ENCODE measurements at places on chromosomes 2 and 18.

GRCh38 chr2:190446750-190447516, 38.8 kb downstream of the MFSD6 start:
- DNase-seq: no peak

- DNase-seq: no peak
These were observed 12.6 kb downstream of the GNLY start for GRCh38 chr2:85706599-85707296.

DNA sequence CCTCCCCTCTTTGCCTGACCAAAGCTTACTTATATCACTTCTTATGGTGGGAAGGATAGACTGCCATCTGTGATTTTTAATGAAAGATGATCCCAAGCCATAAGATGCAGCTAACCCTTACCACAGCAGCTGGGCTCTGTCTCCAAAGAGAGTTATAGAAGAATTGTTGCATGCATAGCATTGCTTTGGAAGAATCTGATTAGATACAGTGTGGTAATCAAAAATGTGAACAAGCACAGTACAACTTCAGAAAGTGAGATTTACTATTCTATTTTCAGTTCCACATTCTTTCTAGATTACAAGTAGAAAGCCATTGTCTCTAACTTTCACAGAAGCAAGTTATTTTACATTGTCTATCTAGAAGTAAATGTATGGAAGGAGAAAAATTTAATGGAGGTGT, 129.0 kb upstream of the ACVR2A start:
- no peak for DNase-seq

DNA sequence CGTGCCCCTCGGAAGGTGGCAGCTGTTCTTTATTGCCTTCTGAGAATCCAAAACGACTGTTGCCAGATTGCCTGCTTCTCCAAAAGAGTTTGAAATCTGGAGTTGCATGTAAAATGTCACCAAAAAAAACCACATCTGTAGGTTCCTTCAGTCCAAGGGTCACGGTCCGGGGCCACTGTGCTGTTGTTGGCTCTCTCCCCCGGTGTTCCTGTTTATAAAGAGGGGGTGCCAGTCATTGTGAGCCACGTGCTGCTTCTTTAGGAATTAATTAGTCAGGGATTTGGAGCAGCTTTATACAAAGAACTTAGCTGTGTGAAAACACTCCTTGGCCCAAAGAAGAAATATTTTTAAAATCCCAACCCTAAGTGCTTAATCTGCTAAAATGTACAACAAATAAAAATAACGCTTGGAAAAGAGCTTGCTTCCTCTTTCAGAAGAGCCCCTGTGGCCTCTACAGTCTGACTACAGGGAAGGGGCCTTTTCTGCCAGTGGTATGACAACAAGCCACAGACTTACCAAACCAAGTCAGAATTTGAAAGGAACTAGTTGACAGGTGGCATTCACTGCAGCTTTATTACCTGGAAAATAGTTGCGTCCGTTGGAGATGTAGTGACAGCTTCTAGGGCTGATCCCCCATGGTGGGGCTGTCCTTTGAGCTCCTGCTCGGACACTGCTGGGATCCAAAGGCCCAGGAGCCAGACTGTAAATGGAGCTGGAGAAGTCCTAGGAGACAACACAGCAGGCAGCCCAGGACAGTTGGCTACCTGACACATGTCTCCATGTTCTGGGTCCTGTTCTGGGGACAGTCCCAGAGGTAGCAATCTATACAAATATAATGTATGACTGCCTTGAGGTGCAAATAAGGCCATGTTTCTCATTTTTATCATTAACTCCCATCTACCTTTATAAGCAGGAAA, 84.5 kb upstream of the SLC1A4 start:
- no peak for DNase-seq

GRCh38 chr2:85769236-85769982, 15.6 kb downstream of the ATOH8 start:
- no peak for DNase-seq

DNA sequence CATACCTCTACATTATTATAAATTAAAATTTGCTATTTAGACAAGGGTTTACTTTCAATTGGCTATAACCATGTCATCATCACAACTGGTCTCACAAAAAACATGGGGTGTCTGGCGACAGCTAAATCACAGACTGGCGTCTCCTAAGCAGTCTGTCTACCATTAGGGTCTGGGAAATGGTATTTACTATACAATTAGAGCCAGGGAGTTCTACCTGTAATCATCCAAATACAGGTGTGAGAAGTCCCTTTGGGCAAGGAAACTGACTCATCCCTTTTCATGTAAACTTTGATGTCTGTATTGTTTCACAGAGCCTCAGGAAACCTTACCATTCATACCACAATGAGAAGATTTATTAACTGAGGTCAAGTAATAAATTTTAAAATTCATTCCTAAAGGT, 126.7 kb downstream of the OLA1 start:
- no peak for DNase-seq

DNA sequence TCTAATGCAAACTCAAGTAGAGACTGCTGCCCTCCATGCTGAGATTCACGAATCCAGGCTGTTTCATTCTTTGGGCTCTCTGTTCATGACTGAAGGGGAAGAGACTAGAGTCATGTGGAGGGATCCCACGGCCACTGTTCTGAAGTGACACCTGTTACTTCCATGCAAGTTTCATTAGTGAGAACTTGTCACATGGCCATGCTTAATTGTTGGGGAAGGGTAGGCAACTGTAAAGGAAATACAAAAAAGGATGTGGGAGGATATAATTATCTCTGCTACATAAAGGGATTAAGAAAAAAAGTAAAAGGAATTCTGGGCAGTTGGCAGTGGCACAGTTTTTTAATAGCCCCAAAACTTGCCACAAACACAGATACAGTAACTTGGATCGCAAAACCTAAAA, 28.0 kb upstream of the PSME4 start:
- DNase-seq: no peak

DNA sequence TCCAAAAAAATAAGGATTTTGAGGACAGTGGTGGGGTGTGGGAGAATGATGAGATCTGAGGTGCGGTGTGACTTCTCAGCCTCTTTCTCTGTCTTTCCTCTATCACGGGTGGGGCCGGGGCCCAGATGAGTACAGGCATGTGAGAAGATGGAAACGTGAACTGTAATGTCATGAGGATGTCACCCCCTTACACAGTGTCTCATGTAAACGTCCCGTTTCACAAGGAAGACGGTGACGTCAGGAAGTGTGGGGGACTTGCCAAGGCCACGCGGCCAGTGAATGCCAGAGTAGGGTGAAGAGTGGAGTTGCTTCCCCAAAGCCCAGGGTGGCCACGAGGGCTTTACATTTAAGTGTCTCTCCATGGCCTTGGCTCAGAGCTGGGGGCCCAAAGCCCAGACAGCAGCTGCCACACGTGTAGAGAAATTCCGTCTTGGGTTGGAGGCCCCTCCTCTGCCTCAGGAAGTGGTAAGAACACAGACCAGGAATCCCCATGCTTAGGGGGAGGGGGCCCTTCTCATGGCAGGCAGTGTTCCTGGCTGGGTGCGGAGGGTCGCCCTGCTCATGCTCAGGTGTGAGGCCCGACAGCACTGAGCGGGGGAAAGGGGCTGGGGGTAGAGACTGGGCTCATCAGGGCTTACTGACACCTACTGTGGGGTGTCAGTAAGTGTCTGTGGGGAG, 80.9 kb upstream of the SMAD7 start:
- no peak for DNase-seq

DNA sequence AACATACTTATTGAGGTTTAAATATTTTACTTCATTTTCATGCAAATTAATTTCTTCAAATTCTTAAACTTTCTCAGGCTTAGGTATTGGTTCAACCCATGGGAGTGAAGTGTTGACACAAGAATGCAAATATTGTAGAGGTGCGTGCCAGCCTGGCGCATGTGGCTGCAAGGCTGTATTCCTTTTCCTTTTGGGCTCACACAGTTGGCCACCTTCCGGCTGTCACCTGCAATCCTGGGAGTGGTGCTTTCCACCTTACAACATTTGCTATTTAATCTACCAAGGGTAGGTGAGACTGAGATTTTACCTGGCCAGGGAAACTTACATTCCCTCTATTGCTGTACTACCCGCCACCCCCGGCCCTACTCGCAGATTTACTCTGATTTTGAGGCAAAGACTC, 141.1 kb downstream of the DCC start:
- no peak for DNase-seq

DNA sequence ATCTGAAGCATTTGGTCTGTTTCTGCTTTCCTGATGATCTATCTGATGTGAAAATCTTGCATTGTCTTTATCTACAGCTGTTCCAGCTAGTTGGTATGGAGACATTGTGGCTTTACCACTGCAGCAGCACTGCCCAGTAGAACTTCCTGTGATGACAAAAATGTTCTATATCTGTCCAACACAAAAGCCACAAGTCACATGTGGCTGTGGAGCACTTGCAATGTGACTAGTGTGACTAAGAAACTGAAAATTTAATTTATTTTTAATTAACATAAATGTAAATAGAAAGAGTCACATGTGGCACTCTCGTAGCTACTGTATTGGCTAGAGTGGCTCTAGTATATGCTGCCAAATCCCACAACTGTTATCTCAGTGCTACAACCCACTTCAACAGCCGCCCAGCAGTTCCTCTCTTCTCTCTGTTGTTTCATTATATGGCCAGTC, 425.7 kb downstream of the SETBP1 start:
- no peak for DNase-seq

DNA sequence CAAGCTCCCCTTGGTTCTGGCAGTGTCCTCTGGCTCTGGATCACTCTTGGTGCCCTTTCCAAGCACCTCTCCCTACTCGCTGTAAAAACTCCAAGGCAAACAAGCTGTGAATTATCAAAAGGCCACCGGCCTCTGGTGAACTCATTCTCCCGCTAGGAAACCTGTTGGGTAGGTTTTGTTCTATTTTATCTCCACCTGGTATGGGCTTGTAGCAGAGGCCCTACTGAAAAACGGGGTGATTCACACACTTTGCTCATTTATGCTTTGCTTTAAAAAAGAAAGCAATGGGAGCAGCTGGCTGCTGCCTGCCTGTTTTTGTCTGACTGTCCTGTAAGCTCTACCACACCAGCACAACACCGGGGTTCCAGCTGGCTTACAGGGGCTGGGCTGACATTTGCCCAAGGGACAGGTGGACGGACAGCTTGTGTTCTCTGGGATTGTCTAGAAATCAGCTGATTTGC, 56.8 kb downstream of the SH3BP4 start:
- no peak for DNase-seq

GRCh38 chr2:47070920-47071824, 83.9 kb downstream of the STPG4 start:
- peak; percentile 80 for DNase-seq

- peak; percentile 27 for DNase-seq
These were observed 15.9 kb downstream of the POLI start for GRCh38 chr18:54284981-54285785.

DNA sequence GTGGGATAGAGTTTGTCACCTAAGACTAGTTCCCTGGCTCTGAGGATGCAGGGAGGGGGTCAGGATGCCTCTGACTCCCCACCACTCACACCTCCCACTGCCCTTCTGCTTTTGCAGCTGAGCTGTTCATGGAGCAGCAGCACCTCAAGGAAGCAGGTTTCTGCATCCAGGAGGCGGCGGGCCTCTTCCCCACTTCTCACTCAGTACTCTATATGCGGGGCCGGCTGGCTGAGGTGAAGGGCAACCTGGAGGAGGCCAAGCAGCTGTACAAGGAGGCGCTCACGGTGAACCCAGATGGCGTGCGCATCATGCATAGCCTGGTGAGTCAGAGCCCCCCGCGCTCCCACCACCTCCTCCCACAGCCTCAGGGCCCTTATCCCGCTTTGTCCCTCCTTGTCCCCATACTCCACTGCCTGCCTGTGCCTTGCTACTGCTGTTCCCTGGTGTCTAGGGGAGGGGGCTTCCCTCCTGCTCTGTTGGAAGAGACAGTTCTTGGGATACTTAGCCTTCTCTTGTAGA, 94.4 kb downstream of the STPG4 start:
- no peak for DNase-seq

DNA sequence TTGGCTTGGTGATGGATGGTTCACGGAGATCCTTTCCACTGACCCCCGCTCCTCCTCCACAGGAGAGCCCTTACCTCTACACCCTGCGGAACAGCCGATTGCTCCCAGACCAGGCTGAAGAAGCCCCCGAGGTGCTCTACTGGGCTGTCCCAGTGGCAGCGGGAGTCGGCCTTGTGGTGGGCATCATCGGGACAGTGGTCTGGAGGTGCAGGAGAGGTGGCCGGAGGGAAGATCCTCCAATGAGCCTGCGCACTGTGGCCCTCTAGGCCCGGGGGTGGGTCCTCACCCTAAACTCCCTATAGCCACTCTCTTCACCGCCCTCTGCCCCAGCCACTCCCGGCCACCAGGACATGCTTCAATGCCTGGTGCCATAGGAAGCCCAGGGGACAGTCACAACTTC, 108.8 kb upstream of the PPP1CB start:
- DNase-seq: no peak

GRCh38 chr2:3727397-3728045, 24.1 kb downstream of the DCDC2C start:
- no peak for DNase-seq

DNA sequence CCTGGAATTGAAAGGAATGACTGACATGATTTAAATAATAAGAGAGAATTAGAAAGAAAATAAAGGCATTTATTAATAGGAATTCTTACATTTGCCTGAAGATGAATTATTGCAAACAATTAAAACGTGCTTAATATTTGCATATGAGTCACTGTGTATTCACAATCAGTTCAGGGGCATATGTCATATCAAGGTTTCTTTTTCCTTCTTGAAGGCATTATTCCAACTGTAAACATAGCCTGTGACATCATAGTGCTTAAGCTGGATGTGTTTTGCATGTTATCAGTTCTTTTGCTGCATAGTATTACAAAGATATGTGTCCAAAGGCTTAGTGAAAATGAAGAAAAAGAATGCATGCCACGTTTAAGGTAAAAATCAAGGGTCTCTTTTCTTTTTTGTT, 80.8 kb downstream of the MEIS1 start:
- DNase-seq: no peak

DNA sequence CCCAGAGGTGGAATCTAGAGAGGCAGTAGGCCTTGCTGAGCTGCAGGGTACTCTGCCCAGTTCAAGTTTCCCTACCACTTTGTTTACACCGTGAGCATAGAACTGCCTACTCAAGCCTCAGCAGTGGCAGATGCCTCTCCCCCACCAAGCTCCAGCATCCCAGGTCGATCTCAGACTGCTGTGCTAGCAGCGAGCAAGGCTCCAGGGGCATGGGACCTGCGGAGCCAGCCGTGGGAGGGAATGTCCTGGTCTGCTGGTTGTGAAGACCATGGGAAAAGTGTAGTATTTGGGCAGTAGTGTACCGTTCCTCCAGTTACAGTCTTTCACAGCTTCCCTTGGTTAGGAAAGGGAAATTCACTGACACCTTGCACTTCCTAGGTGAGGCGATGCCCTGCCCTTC, 50.6 kb upstream of the FSIP2 start:
- no peak for DNase-seq

DNA sequence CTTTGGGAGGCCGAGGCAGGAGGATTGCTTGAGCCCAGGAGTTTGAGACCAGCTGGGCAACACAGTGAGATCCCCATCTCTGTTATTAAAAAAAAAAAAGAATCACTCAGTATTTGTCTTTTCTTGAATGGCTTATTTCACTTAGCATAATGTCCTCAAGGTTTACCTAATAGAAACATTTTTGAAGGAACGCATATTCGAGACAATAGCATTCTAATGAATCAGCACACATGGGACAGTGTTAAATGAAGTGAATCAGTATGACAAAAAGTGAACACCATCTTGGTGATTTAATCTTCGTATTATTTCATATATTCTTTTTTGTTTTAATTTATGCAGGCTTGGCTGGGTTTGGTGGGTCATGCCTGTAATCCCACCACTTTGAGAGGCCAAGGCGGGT, 44.7 kb downstream of the WIPF1 start:
- DNase-seq: no peak

All from AG04450 (cell line).